ENCODE measurements at places on chromosomes 2 and 18.

DNA sequence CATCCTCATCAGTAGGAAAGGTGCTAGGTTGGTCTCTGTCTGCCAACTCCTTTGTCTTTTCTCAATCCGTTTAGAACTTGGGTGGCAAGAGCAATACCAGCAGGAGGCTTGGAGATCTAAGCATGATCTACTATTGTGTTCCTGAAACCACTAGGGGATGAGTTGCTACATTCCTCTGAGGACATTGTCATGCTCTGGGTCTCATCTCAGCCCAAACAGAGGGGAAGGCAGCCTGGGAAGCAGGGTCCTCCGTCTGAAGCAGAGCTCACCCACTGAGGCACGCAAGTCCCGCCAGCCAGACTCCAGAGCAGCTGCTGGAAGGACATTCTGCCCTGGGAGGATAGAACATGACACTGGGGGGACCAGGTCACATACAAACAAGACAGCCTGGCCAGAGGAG lies 162.9 kb downstream of the MTCL1 start:
- DNase-seq: no peak

GRCh38 chr2:32424739-32425138 lies 67.9 kb downstream of the BIRC6 start:
- DNase-seq: no peak

GRCh38 chr2:155547571-155547970 lies 785.0 kb downstream of the NR4A2 start:
- DNase-seq: no peak

DNA sequence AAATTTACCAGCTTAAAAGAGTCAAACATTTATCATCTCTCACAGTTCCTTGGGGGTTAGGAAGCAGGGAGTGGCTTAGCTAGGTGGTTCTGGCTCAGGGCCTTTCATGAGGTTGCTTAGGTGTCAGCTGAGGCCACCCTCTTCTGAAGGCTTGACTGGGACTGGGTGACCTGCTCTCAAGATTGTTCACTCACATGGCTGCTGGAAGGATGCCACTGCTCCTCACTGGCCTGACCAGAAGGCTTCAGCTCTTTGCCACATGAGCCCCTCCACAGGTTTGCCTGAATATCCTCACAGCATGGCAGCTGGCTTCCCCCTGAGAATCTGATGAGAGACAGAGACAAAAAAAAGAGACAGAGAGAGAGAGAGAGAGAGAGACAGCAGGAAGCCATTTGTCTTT lies 17.3 kb upstream of the RNF152 start:
- DNase-seq: no peak

DNA sequence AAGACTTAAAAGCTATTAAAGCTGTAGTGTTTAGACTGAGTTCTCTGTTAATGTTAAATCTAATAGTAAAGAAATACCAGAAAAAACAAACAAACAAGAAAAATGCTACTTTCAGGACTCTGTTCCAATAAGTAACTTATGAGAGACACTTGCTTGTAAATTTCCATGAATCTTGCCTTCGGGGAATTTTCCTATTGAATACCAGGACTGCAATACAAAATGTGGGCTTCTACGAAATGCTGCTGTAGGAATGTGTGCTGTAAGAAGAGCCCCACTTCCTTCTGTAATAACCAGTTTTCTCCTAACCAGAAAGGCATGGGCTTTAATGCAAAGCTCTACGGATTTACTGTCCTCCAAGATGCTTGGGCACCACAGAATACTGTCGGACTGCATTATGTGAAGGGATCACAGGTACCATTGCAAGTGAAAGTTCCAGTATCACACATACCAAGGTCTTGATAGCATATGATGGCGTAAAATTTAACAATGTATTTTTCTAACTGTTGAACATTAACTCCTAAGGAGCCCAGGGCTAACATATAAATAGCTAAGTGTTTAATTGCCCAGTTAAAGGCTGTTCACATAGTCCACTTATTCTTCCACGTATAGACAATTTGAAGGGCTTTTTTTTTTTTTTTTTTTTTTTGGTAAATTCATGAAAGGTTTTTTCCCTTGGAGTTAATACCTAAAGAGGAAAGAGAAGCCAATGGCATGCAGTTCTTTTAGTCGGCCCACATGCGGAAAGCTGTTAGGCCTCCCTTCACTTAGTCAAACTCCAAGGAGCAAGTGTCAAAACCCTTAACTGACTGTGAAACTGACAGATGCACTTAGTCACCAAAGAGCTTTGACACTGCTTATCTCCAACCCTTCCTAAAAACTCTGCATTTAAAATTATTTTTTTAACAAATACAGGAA lies 564.0 kb upstream of the POU3F3 start:
- DNase-seq: no peak

GRCh38 chr2:47239119-47239969 lies 84.2 kb upstream of the STPG4 start:
- DNase-seq: no peak

- no peak for DNase-seq
Observed at GRCh38 chr18:59357928-59358327, 1.1 kb downstream of the LMAN1 start.

GRCh38 chr2:225998653-225999052 lies 599.1 kb downstream of the NYAP2 start:
- no peak for DNase-seq

- no peak for DNase-seq
Observed at GRCh38 chr2:107809835-107810234, 16.9 kb upstream of the RGPD4 start.

- DNase-seq: no peak
Observed at GRCh38 chr2:174664084-174664759, 66.6 kb upstream of the WIPF1 start.

DNA sequence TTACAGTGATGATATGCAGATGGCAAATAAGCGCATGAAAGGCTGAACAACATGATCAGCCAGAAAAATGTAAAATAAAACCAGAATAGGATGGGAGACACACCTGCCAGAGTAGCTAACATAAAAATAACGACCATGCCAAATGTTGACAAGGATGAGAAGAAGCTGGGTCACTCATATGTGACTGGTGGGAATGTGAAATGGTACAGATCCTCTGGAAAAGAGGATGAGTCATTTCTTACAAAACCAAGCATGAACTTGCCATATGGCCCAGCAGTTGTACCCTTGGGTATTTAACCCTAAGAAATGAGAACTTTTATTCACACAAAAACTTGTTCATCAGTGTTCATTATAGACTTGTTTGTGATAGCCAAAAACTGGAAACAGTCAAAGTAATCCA lies 143.8 kb downstream of the SH3BP4 start:
- DNase-seq: no peak

- no peak for DNase-seq
Observed at GRCh38 chr18:21331065-21331464, 89.0 kb downstream of the GREB1L start.

DNA sequence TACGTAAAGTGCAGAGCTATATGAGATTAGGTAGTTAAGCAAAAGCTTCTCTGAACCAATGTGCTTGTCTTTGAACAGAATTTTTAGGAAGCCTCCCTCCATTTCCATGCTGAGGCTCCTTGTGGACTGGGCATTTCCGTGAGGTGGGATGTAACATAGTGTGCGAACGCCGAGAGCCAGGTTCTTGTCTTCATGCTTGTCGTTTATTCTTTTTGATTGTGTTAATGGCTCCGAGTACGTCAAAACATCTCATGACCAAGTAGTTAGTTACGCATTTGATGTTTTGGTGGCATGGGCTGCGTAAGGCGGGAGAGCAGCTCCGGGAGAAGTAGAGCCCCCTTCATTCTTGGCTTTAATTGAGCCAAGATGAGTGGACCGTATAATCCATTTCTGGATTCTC lies 32.9 kb downstream of the DGKD start:
- no peak for DNase-seq

DNA sequence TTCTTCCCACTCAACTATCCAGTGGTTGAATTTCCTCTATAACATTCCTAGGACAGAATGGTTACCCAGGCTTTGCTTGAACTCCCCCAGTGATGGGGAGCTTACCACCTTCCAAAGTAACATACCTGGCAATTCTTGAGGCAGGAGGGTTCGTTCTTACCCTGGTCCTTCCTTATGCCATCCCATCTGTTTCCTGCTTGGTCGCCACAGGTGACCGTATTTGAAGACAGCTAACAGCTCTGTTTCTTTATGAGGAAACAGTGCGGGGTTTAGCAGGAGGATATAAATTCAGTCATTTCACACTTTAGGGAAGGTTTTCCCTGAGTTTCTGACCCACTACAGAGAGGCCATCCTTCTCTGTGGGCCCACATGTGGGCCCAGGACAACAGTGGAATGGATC lies 42.6 kb downstream of the FOSL2 start:
- no peak for DNase-seq

DNA sequence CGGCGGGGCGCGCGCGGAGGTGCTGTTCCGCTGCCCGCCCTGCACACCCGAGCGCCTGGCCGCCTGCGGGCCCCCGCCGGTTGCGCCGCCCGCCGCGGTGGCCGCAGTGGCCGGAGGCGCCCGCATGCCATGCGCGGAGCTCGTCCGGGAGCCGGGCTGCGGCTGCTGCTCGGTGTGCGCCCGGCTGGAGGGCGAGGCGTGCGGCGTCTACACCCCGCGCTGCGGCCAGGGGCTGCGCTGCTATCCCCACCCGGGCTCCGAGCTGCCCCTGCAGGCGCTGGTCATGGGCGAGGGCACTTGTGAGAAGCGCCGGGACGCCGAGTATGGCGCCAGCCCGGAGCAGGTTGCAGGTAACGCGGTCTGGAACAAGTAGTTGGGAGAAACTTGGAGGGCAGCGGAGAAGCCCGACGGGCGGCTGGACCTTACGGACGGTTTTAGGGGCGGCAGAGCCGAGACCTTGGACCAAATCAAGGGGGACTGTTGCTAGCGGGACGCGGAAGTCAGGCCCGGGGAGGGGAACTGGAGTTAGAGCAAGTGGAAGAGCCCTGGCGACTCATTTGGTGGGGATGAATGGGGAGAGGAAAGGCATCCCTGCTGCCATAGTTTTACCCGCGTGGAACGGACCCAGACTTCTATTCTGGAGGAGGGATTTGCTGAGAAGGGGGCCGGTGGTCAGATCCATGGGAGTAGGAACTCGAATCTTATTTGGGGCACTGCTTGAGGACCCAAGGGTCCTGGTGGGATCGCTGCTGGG lies 573 bp downstream of the IGFBP2 start:
- DNase-seq: no peak

- no peak for DNase-seq
Observed at GRCh38 chr2:169050476-169051240, 18.7 kb upstream of the DHRS9 start.

- no peak for DNase-seq
Observed at GRCh38 chr2:120641366-120641771, 94.3 kb upstream of the GLI2 start.

DNA sequence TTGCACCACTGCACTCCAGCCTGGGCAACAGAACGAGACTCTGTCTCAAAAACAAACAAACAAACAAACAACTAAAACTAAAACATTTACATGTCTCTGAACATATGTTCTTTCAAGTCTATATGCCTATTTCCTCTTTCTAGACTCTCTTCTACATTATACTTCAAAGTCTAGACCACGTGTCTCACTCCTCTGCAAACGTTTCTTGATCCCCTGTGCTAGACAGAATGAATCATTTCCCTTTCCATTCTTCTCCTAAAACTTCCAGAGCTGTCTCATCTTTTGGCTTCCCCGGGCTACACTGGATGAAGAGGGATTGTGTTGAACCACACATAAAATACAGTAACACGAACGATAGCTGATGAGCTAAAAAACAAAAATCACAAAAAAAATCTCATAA lies 67.1 kb downstream of the BAZ2B start:
- DNase-seq: no peak

GRCh38 chr2:171832489-171832888 lies 61.6 kb downstream of the SLC25A12 start:
- DNase-seq: no peak

DNA sequence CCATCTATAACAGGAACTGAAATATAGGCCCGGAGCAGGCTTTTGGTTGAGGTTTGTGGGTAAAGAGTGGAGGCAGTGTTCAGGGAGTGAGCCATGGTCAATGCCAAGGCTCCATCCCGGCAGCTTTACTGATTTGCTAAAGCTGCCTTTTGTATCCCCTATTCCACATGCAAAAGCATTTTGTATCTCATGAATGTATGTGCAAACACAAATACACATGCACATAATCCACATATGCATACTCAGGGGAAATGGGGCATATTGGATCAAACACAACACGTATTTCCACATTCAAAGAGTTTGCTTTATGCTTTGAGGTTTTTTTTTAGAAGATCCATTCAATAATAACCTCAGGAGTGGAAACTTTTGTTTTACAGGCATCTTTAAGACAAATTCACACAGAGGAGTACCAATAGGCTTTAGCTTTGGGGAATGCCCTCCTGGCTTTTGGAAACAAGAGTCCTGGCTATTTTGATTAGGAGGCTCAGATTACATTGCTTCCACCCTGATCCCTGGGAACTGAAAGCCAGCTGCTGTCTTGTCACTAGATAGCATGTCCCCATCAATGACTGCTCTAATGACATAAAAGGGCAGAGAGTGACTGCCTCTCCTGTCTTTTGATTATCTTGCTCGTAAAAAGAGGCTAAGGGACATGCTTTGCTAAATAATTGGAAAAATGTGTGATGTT lies 263.2 kb downstream of the EN1 start:
- no peak for DNase-seq

- no peak for DNase-seq
Observed at GRCh38 chr2:203732092-203732952, 25.9 kb downstream of the CD28 start.

DNA sequence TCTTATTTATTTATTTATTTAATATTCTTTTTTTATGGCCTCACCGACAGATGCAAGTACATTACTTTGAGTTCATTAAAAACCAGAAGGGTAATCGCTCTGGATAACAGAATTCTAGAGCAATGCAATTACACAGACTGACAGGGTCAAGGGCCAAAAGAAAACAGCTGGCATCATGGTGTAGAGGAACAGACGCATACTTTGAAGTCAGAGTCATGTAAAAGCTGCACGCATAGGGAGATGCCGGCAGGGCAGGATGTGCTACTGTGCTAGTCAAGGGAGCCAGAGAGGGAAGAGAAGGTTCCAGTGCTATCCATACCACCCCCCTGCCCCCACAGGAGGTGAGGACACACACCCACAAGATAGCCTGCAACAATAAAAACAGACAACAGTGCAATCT lies 115.2 kb upstream of the TFCP2L1 start:
- no peak for DNase-seq

- DNase-seq: no peak
Observed at GRCh38 chr2:134103196-134103595, 150.7 kb upstream of the MGAT5 start.
